NCI-H2227 treated with DMSO at 0.1 percent for 48 hours (cell line): ENCODE measurements at places on chromosomes 5 and 9.

DNA sequence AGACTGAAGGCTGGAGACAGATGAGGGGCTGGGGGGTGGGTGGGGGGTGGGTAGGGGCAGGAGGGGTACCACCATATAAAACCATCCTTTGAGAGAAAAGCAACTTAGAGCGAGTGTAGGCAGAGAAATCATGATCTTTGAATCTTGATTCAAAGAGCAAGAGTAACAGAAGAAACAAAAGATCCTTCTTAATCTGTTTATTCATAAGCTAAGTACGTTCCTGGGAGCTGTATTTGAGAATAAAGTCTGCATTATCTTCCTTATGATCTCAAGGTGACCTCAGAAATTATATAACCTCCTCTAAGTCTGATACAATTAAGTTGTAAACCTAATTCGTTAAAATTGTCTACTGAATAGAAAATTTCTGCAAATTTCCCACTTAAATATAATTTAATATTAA lies 558.8 kb downstream of the NR2F1-AS1 start:
- no peak for DNase-seq

DNA sequence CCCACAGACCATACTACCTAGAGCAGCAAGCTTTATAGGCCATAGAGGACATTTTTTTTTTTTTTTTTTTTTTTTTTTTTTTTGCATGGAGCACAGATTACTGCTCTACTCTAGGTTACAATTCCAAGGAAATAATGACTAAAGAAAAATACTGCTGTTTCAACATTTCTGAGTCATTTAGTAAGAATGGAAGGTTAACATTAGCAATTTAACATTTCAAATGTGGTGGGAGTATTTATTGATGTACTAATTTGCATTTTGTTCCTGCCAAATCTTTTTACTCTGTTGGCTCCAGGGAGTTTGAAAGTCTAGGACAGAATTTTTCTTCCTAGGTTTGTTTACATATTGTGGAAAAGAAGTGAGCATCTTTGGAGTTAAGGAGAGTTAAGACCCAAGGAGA lies 142.1 kb upstream of the CCDC152 start:
- no peak for DNase-seq

- no peak for DNase-seq
Measured at GRCh38 chr9:29006628-29007027, 1433.3 kb upstream of the C9orf72 start.

GRCh38 chr9:135455401-135456030 lies 24.1 kb upstream of the PPP1R26 start:
- no peak for DNase-seq

GRCh38 chr9:108443019-108443633 lies 412.7 kb downstream of the ACTL7B start:
- no peak for DNase-seq

- DNase-seq = no peak
Measured at GRCh38 chr5:83058726-83059125, 18.5 kb downstream of the TMEM167A start.

GRCh38 chr5:9624196-9624947 lies 5.8 kb downstream of the TAS2R1 start:
- DNase-seq = no peak

- no peak for DNase-seq
Measured at GRCh38 chr5:83475935-83476814, 4.6 kb downstream of the VCAN start.

GRCh38 chr5:171578829-171579491 lies 159.5 kb downstream of the FGF18 start:
- DNase-seq = no peak

DNA sequence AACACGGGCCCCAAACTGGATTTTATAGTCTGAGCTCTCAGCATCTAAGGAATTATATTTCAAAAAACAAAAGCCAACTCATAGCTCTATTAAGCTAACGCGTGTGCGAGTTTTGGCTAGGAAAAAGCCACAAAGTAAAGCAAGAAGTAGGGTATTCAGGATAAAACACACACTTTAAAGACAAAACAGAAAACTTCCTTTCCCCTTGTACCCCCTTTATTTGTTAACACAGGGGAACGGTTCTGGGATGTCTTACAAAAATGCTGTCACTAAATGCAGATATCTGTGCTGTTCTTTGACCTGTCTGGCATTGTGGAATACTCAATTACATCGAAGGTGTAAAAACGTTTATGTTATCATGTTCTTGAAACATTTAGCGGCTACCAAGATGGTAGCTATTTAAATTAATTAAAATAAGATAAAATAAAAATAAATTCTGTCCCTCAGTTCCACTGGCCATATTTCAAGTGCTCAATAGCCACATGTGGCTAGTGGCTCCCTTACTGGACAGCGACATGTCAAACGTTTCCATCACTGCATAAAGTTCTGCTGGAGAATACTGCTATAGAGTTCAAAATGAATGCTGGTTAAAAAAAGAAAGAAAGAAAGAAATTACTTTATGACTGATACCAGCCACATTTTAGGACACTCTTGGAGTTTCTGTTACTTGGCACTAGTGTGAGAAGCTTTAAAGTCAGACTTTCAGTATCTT lies 7.2 kb upstream of the MEF2C start:
- DNase-seq = no peak

DNA sequence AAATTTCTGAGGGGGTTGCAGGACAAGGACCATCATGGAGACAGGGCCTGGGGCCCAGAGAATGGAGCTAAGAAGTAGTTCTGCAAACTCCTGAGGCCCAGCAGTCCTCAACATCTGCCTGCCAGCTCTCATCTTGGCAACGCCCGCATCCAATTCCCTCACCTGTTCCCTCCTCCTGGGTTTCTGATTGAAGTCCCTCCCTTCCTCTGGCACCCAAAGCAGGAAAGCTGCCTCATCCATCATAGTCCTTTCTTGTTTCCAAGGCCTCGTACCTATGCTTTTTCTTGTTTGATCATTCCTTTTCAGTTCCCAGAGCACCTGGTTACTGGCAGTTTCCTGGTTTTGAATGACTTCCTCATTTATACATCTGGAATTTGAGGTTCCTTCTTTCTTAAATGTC lies 181.3 kb downstream of the NR2F1-AS1 start:
- DNase-seq = no peak

GRCh38 chr9:12826924-12827565 lies 52.2 kb downstream of the LURAP1L start:
- DNase-seq = no peak

GRCh38 chr5:94094793-94095441 lies 353.5 kb upstream of the POU5F2 start:
- DNase-seq = no peak

GRCh38 chr9:129164246-129164930 lies 13.7 kb downstream of the IER5L start:
- DNase-seq = no peak

GRCh38 chr5:6950250-6950649 lies 237.0 kb downstream of the TENT4A start:
- DNase-seq = no peak

DNA sequence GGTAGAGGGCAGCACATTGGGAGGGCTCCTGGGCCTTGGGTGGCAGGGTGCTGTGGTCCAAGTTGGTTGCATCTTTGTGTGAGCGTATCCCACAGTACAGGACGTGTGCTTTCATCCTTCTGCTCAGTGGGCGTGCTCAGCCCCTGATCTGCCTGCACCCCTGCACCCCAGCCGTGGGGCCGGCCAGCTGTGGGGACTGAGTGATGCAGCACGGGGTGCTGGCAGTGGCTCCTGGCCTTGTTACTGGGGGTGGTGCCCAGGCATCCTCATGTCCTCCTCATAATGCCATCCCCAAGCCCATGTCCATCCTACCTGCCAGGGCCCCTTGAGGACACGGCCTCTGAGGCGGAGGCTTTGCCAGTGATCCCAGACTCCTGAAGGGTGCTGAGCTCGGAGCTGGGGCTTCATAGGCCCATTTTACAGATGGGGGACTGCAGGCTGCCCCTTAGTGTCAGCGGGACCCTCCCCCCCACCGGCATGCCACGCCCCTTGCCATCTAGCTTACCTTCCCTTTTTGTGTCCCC lies 100.7 kb downstream of the PHF2 start:
- DNase-seq = no peak

GRCh38 chr5:107378218-107378899 lies 292.4 kb downstream of the EFNA5 start:
- DNase-seq = no peak

GRCh38 chr9:5718296-5719032 lies 89.6 kb downstream of the RIC1 start:
- DNase-seq = peak; percentile 8

- no peak for DNase-seq
Measured at GRCh38 chr5:167485061-167485774, 806.2 kb upstream of the WWC1 start.

DNA sequence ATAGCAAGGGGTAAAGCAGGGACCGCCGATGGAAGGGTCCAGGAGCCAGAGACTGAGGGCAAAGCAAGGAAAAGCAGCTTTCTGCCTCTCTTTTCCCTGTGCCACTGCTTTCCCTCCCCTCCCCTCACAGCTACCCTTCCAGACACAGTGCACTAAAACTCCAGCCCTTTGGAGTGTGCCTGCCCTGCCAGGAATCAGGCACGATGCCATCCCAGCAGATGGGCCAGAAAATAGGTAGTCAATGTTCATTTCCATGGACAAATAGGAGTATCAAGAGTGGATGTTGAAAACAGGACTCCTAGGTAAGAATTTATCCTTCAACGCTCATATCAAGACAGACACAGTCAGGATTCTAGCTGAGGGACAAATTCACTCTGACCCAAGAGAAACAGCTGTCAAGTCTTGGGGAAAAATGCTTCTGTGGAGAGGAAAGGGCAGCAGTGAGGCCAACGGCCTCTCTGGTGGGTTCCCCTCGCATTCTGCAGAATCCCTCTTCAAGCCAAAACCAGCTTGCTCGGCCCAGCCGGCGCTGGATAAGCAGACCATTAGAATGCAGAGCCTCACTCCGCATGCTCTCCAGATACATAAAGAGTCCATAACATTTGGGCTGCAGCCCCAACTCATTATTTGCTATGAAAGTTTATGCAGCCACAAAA lies 138.0 kb downstream of the CAAP1 start:
- no peak for DNase-seq

DNA sequence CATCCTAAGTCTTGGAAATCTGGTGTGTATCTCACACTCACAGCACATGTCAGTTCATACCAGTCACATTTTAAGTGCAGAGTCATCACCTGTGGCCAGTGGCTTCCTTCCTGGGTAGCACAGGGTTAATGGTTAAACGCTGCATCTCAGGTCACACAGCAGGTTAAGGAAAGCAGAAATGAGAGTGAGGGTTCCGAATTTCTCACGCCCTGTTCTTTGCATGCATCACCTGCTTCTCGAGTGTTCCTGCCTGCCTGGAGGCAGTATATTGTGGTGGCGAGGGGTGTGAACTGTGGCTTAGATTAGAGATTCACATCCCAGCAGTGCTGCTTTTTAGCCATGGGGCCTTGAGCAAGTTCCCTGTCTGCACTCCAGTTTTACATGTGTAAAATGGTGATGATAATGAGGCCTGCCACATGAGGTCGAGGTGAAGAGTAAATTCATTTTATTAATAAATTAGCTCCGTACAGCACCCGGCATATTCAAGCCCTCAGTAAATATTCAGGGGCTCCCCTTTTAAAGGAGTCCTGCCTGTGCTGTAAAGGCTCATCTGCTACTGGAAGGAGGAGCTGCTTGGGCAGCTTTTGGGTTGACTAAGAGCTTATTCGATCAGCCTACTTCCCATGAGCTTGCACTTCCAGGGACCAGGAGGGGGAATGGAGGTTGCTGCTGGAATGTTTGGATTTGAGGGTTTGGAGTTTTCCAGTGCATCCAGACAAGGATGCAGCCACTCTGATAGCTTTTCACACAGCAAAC lies 61.1 kb upstream of the SAP30L start:
- DNase-seq = no peak

GRCh38 chr9:99057665-99058625 lies 47.0 kb upstream of the TGFBR1 start:
- no peak for DNase-seq

DNA sequence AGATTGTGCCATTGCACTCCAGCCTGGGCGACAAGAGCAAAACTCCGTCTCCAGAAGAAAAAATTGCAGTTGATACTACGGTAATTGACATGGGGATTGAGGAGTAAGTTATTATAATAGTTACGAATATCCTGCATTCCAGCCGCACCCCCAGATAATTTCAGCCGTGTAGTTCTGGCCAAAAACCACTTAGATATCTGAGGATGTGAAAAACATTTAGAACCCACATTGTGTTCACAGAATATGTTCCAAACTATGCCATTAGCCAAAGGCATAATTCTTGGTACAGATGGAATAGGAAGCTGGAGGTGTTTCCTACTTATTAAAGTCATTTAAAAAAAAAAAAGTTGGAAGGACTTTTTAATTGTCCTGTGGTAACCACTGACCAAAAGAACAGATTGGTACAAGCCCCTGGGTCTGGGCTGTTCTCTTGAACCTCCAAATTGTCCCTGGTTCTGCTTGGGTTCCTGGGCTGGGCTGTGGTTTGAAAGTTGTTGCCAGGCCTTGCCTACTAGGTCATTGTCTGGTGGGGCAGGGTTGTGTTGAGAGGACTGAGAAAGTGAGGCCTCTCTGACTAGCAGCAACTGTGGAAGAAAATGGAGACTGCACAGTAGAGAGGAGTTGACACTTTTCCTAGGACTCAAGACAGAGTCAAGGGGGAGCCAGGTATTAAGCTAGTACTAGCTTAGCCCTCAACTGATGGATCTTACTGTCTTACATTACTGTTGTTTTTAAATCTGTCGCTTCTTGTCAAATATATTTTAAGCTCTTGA lies 198.8 kb downstream of the NR3C1 start:
- no peak for DNase-seq

GRCh38 chr9:31582071-31582470 lies 802.4 kb upstream of the ACO1 start:
- no peak for DNase-seq

DNA sequence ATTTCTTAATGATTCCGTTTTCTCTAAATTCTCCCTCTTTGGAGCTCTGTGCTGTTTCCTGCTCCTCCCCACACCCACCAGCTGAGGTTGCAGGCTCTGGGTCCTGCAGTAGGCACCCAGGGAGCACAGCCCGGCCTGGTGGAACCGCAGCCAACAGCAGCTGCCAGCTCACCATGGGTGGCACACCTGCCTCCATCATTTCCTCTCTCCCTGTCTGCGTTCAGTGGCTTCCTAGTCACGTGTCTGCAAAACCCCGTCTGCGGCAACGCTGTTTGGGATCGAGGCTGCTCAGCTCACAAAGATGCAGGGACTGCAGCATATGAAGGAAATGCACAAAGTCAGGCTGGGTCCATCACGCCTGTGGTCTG lies 367.8 kb downstream of the IRX2 start:
- DNase-seq = no peak

GRCh38 chr9:86668488-86668887 lies 278.8 kb downstream of the GAS1 start:
- DNase-seq = no peak

DNA sequence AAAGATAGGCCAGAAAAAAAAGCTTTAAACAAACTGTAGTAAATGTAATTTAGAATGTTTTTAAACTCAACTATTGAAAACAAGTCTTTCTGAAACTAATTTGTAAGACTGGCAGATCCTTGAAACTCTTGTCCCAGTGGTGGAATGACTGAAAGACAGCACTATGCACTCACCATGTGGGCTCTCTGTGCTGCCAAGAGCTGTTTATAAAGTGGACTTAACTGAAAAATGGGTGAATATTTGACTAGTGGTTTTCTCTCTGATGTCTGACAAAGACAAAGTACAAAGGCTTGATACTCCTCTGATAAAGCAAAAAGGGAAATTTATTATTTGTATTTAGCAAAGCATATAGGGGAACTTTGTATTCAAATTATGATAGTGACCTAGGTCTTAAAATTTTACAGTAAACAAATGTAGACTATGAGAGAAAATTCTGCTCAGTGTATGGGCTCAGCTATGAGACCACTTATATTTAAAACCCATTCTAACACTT lies 635.4 kb downstream of the NR2F1-AS1 start:
- no peak for DNase-seq

GRCh38 chr5:58016358-58016757 lies 443.5 kb downstream of the PLK2 start:
- DNase-seq = no peak

GRCh38 chr5:176360894-176361436 lies 599 bp downstream of the KIAA1191 start:
- peak; percentile 13 for DNase-seq
